ENCODE measurements at places on chromosomes 5 and 9.

GRCh38 chr9:131668439-131669268, 71.2 kb downstream of the RAPGEF1 start:
- no peaks in the 10 kb centered on the region for H3K27me3 ChIP-seq
- peaks cover 90% of the 10 kb centered on the region for H3K4me1 ChIP-seq
- peaks cover 7% of the 10 kb centered on the region for H3K36me3 ChIP-seq
- DNase-seq, result peak; percentile 70
- peak overlapping the region; percentile 97 for H3K27ac ChIP-seq

GRCh38 chr5:59744531-59744992, 149.0 kb downstream of the PDE4D start:
- no peaks in the 10 kb centered on the region for H3K27me3 ChIP-seq
- no peak overlapping the region for H3K4me3 ChIP-seq
- DNase-seq, result no peak
- no peaks in the 10 kb centered on the region for H3K4me1 ChIP-seq
- no peak overlapping the region for H3K27ac ChIP-seq
- no peaks in the 10 kb centered on the region for H3K36me3 ChIP-seq

- H3K27ac ChIP-seq, result no peak overlapping the region
- DNase-seq, result no peak
- H3K4me1 ChIP-seq, result peaks cover 14% of the 10 kb centered on the region
- no peak overlapping the region for H3K4me3 ChIP-seq
- H3K27me3 ChIP-seq, result no peaks in the 10 kb centered on the region
Measured at GRCh38 chr5:159678657-159679392, 237.5 kb upstream of the ADRA1B start.

GRCh38 chr9:136052991-136053756, 41.9 kb downstream of the NACC2 start:
- DNase-seq, result no peak
- H3K27ac ChIP-seq, result no peak overlapping the region
- H3K4me1 ChIP-seq, result peaks cover 23% of the 10 kb centered on the region
- peaks cover 3% of the 10 kb centered on the region for H3K27me3 ChIP-seq

DNA sequence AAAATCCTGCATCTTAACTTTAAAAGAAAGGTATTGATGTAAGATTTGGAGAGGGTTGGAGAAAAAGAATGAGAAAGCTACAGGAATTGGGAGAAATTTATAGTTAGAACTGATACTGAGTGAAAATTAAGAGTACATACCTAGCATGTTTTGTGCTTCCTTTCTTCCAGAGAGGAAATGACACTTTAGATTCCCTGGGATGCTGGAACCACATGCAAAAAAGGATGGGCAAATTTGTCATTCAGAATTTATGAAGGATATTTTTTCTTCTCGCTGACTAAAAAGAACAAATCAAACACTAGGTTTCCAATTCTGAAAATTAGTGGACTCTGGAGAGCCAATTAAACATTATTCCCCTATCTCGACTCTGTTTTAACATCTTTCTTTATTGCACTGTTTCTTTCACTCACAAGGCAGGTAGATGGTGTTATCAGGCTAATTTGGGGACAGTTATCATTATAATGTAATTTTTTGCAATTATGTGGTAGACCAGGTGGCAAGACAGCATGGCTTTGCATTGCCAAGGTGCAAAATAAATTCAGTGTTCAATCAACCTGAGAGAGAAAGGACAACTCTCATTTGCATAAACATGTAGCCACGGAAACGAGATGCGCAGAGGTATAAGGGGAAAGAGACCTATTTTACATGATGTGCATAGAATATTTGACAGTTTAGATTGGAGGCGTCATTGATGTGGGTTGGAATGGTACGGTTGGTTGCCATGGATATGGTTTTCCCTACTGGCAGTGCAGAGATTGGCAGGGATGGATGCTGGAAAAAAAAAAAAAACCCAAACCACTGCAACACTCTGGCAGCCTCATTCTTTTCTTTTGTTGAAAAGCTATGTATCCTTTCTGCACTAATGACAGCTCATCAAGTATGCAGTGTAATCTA, 320.4 kb upstream of the CCNH start:
- no peak overlapping the region for H3K4me3 ChIP-seq
- H3K27ac ChIP-seq, result no peak overlapping the region
- H3K36me3 ChIP-seq, result no peaks in the 10 kb centered on the region
- DNase-seq, result no peak
- peaks cover 2% of the 10 kb centered on the region for H3K27me3 ChIP-seq

DNA sequence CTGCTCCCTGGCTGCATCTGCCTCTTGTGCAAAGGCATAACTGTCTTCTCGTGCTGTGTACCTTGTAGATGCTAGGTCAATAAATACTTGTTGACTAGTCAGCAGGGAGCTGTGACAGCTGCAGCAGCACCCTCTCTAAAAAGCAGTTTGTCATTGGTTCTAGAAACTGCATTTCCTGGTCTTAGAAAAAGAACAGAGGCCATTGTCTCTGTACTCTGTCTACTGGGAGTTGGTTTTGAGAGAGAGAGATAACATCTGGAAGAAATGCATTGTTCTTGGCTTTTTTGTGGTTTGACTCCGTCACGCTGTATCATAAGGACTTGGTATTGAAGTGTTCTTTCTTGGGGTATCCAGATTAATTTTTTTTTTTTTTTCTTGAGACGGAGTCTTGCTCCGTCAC, 32.3 kb downstream of the SH3GLB2 start:
- H3K4me3 ChIP-seq, result no peak overlapping the region
- H3K4me1 ChIP-seq, result no peaks in the 10 kb centered on the region
- peaks cover 68% of the 10 kb centered on the region for H3K36me3 ChIP-seq
- no peaks in the 10 kb centered on the region for H3K27me3 ChIP-seq
- DNase-seq, result no peak

- no peak overlapping the region for H3K4me3 ChIP-seq
- no peaks in the 10 kb centered on the region for H3K27me3 ChIP-seq
- DNase-seq, result no peak
- peaks cover 10% of the 10 kb centered on the region for H3K4me1 ChIP-seq
- H3K36me3 ChIP-seq, result peaks cover 3% of the 10 kb centered on the region
- no peak overlapping the region for H3K27ac ChIP-seq
Measured at GRCh38 chr5:43061352-43062075, 21.4 kb upstream of the ANXA2R start.

DNA sequence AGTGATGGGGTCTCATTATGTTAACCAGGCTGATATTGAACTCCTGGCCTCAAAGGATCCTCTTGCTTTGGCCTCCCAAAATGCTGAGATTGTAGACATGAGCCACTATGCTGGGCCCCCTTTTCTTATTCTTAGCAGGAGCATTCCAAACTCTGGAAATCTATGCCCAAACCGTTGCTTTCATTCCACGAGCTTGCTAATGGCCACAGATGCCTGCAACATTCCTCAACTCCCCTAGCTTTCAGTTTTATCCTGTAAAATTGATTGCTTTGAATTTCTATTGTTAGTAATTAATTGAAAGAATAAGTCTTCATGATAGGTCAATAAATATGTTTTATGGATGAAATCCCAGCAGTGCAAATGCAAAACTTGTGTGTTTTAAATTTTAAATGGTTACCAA, 564.8 kb upstream of the WWC1 start:
- H3K4me3 ChIP-seq, result no peak overlapping the region
- H3K4me1 ChIP-seq, result no peaks in the 10 kb centered on the region
- H3K27me3 ChIP-seq, result peaks cover 3% of the 10 kb centered on the region
- no peaks in the 10 kb centered on the region for H3K36me3 ChIP-seq
- no peak overlapping the region for H3K27ac ChIP-seq

DNA sequence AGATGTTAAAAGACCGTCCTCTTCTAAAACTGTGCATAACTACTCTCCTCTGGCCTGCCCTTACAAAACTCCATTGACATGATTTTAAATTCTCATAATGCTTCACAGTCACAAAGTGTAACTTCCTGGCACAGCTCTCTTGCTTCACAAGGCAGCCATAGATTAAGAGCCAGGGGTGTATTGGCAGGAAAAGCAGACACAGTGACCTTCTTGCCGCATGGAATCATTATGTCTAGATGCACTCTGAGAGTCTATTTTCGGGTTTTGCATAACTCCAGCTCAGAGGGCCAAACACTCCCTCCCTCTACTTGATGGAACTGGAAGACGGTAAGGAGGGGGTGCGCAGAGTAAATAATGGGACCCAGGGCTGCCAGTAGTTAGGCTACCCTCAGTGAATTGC, 110.1 kb downstream of the MARCHF3 start:
- peaks cover 2% of the 10 kb centered on the region for H3K4me1 ChIP-seq
- H3K4me3 ChIP-seq, result no peak overlapping the region
- H3K27me3 ChIP-seq, result no peaks in the 10 kb centered on the region
- no peak for DNase-seq
- no peak overlapping the region for H3K27ac ChIP-seq

DNA sequence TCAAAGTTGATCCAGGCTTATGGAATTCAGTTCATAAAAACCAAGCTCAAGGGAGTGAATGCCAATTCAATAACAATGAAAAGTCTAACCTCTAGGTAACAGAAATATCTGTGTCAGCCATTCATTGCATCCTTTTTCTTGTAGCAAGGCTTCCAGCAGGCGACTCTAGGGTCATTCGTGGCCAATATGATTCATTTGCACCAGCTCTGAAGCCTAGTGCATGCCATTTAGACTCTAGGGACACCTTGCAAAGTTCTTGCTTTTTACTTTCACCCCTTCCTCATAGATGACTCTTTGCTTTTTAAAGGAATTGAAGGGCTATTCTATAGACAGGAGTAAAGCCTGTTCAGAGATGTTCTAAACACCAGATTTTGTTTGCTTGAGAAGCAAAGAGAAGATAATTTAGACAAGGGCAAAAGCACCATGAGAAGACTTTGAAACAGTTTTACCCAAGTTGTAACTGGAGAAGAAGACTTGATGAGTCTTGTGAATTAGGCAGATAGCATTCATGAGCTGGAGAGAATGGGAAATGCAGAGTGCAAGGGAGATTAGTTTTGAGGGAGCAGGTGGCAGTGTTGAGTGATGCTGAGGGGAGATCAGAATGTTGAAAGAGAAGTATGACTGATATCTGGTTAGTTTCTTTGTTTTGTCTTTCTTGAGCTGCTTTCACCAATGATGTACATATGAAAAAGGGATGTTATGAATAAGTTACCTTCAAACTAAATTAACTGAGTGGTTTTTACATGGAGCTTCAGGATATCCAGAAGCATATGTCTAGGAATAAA, 94.5 kb downstream of the F2RL2 start:
- H3K4me1 ChIP-seq, result peaks cover 68% of the 10 kb centered on the region
- no peak for DNase-seq
- no peaks in the 10 kb centered on the region for H3K36me3 ChIP-seq
- H3K27ac ChIP-seq, result peak overlapping the region; percentile 21
- H3K27me3 ChIP-seq, result no peaks in the 10 kb centered on the region

DNA sequence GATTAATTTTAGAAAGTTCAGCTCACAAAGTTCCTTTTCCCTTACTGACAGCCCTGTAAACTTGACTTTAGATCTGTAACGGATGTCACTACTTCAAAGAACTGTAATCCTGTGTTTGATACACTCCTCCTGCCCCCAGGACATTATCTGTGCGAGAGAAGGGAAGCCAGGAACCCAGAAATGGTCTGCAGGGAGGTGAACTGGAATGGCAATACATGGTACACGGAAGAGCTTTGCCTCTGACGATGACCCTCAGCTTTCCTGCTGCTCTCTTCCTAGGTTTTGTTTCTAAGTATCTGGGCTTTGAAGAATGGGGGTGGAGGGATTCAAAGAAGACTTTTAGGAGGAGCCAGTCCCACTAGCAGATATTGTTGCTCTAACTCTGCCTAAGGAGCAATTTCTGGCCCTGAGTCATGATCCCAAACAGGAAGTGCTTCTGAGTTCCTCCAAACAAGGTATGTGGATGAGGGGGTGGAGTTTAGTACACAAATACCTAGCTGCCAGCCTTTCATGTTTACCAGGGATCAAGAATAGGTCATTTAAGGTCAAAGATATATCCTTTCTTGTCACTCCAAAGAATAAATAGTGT, 43.4 kb upstream of the TMC1 start:
- no peak overlapping the region for H3K27ac ChIP-seq
- H3K4me1 ChIP-seq, result peaks cover 54% of the 10 kb centered on the region
- DNase-seq, result no peak
- H3K36me3 ChIP-seq, result no peaks in the 10 kb centered on the region

DNA sequence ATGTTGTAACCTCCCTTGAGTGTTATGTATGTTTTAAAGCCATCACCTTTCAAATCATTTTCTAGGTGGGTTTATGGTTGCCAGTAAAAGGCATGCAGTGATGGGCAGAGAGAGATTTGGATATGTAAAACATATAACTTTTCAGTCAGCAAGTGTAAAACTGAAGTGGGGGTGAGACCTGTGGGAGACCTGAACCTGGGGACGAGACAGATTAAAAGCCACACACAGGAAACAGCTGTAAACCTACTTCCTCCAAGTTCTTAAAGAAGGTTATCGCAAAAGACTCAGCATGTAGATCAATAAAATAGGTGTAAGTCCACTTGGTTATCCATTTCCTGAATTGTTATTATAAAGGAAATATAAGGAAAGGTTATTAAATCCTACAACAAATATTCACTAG, 76.6 kb downstream of the YIPF5 start:
- no peak for DNase-seq
- peaks cover 4% of the 10 kb centered on the region for H3K4me1 ChIP-seq
- no peak overlapping the region for H3K27ac ChIP-seq
- H3K36me3 ChIP-seq, result no peaks in the 10 kb centered on the region
- H3K4me3 ChIP-seq, result no peak overlapping the region

- H3K27me3 ChIP-seq, result no peaks in the 10 kb centered on the region
- H3K4me3 ChIP-seq, result peak overlapping the region; percentile 64
- H3K4me1 ChIP-seq, result peaks cover 22% of the 10 kb centered on the region
- peaks cover 1% of the 10 kb centered on the region for H3K36me3 ChIP-seq
- no peak for DNase-seq
- peak overlapping the region; percentile 64 for H3K27ac ChIP-seq
Measured at GRCh38 chr9:83473488-83473971, 64.7 kb downstream of the FRMD3 start.

DNA sequence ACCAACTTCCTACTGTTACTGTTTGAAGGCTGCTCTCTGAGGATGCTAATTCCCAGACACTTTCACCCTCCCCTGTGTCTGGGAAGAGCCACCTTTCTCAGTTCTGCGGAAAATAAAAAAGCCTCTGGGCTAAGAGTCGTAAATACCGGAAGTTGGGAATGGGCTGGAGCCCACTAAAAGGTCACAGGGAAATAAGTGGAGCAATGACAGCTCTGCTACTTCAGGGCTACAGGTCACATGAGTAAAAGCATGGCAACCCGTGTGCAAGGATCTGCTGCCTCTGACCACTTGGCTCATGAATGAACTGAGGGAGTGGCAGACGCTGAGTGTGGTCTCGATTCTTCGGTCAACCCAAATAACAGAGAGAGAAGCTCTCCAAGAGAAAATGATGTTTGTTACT, 25.8 kb upstream of the ATP6V1G1 start:
- H3K4me3 ChIP-seq, result no peak overlapping the region
- H3K27me3 ChIP-seq, result peaks cover 4% of the 10 kb centered on the region
- DNase-seq, result no peak
- H3K4me1 ChIP-seq, result peaks cover 6% of the 10 kb centered on the region
- H3K27ac ChIP-seq, result no peak overlapping the region

Data from activated naive CD8-positive, alpha-beta T cell treated with anti-CD3 and anti-CD28 coated beads, Interleukin-2, amount 50 U/mL, for 24 hours (primary cell).